RWPE2 (cell line): ENCODE measurements at places on chromosomes 2 and 18.
A peak's percentile ranks its signal among the peaks of the same experiment; 100 is the strongest.

- no peak for DNase-seq
Measured at GRCh38 chr2:12759248-12759647, 42.5 kb downstream of the TRIB2 start.

- DNase-seq, result no peak
Measured at GRCh38 chr18:65975536-65975935, 224.7 kb downstream of the CDH7 start.

GRCh38 chr2:167544602-167545001 lies 656.3 kb downstream of the XIRP2 start:
- no peak for DNase-seq

DNA sequence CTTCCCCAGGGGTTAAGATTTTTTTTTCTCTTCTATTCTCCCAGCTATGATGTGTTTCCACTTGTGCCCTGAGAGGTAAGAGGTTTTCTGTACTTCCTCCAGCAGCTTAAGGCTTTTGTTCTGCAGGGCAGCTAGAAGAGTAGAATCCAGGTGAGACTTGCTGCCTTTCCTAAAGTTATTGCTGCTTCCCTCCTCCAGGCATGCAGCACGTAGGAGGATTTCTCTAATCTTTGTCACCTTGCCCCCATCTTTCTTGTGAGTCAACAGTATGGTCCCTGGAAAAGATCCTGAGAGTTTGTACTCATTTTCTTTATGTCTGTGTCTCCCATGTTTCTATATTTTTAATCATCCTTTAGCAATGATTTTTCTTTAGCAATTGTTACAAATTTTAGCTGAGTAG lies 462.2 kb downstream of the SETBP1 start:
- DNase-seq, result no peak

- no peak for DNase-seq
Measured at GRCh38 chr2:184769023-184769422, 170.7 kb downstream of the ZNF804A start.

- DNase-seq, result no peak
Measured at GRCh38 chr2:201164166-201164565, 18.8 kb upstream of the CASP10 start.

DNA sequence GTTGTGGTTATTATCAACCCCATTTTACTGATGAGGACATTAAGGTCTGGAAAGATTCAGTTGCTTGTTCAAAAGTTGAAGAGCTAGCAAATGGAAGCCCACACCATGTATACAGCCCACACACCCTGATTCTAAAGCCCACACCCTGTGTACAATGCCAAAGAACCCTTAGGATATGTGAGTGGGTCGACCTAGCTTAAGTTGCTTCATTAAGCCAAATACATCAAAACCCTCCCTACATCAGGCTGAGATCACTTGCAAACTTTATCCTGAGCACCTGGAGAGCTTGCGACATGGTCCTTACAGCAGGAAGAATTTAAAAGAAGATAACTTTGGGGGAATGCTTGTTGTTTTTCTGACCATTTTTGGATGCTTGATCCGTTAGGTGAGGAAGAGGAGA lies 435 bp upstream of the ARHGAP25 start:
- no peak for DNase-seq

GRCh38 chr2:217555081-217555876 lies 447.5 kb downstream of the TNS1 start:
- no peak for DNase-seq

GRCh38 chr2:172081221-172082022 lies 3.9 kb upstream of the DLX1 start:
- no peak for DNase-seq

DNA sequence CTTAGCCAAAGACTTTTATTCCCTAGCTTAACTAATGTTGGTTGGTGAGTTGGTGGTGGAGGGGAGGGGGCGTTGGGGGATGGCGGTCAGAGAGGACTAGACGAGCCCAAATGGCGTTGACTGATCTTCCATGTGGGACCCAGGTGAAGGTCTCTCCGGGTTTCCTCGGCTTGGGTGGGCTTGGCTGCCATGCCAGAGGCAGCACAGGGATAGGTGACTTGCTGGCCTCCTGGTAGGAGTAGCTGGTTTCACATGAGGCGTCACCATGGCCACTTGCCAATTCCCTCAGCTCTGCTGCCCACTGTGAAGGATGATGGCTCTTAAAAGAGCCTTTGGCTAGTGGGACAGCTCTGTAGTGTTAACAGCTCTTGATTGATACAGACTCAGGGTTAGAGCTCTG lies 1337.0 kb upstream of the FAM98A start:
- no peak for DNase-seq

DNA sequence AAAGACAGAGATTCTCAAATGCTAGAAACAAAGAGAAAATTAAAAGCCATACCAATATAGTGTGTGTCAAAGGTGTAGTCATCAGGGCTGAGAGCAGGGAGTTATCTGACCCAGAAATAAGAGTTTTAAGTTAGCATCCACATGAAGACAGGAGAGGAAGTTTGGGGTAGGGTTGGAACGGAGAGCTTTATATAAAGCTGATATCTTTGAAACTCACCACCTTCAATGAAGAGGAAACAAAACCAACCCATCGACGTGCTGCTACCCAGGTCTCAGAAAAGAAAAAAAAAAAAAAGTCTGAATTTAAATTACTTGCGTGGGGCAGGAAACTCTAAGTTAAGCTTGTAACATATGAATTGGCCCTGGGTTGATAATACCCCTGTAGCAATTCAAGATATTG lies 42.4 kb downstream of the ARL4C start:
- no peak for DNase-seq

- no peak for DNase-seq
Measured at GRCh38 chr2:173346035-173346434, 8.6 kb upstream of the CDCA7 start.

DNA sequence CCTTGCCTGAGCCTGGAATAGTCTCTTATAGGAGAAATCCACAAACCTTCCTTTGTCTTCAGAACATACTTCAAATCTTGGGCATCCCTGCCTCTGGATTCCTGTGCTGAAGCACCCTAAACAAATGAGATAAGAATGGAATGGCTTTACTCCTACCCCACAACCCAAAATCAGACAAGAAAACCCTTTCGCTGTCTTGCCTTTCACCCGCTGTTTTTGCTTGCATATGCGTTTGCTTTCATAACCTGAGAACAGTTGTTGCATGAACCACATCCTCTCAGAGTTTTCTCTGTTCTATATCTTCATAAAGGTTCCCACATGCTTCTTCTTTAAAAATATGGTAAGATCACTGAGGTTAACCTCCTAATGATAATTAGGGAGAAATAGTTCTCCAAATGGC lies 132.1 kb upstream of the MAP3K20 start:
- no peak for DNase-seq

GRCh38 chr2:205405752-205406151 lies 276.5 kb upstream of the NRP2 start:
- no peak for DNase-seq

GRCh38 chr2:163774862-163775261 lies 39.1 kb upstream of the FIGN start:
- DNase-seq, result no peak

GRCh38 chr2:84115173-84115857 lies 343.8 kb downstream of the SUCLG1 start:
- DNase-seq, result no peak

- no peak for DNase-seq
Measured at GRCh38 chr2:128622371-128622770, 303.7 kb upstream of the HS6ST1 start.

DNA sequence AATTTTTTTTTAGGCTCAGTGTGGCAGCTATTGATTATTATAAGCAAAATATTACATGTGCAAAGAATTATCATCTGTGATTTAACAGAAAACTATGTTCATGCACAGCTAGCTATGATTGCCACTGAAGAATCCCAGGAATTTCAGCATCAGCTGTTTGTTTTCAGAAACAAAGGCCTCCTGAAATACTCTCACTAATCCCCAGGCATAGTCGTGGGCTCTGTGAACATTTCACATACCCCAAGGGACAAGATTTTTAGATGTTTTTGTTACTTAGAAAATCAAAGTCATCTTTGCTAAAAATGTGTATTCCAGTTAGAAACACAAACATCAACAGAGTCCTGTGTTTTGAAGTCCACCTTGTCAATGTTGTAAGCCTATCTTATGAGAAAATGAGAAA lies 156.1 kb downstream of the MYO1B start:
- no peak for DNase-seq

GRCh38 chr18:40413160-40413559 lies 1541.9 kb upstream of the PIK3C3 start:
- no peak for DNase-seq

DNA sequence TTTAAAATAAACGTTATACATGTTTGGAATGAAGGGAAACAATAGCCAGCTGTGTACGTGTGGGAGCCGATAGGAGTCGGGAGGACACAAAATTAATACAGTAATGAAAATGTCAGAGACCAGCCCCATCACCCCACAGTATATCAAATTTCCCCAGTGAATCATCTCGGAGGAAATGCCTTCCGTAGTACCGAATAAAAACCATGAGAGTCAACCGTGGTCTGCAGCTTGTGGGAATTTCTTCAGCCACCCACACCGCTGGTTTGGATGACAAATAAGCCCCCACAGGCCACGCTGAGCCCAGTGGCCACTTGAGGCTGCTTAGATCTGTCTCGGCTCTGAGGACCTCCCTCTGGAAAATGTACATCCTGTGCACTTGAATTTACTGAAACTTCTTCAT lies 133.7 kb downstream of the COL6A3 start:
- DNase-seq, result no peak

GRCh38 chr2:54836477-54836876 lies 113.0 kb downstream of the EML6 start:
- no peak for DNase-seq

- no peak for DNase-seq
Measured at GRCh38 chr2:207768866-207769596, 675 bp downstream of the FZD5 start.

- no peak for DNase-seq
Measured at GRCh38 chr2:20656561-20656960, 5.7 kb upstream of the HS1BP3 start.

DNA sequence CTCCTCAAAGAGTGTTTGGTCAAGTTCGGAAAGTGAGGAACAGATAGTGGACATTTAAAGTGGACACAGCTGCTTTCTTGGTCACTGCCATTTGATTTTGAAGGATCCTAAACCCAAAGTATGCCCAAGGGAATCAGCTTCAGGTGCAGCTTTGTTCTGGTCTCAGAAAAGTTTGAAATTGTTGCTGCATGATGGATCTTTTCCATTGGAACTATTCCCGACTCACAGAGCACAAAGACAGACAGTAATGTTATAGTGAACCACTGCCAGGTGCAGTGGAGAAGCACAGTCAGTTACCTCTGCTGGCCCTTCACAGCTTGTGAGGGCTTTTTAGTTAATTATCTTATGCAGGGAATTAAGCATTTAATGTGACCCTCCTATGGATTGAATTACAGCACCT lies 301.7 kb downstream of the PHLPP1 start:
- no peak for DNase-seq

GRCh38 chr2:144011553-144011952 lies 508.4 kb downstream of the ZEB2 start:
- no peak for DNase-seq

DNA sequence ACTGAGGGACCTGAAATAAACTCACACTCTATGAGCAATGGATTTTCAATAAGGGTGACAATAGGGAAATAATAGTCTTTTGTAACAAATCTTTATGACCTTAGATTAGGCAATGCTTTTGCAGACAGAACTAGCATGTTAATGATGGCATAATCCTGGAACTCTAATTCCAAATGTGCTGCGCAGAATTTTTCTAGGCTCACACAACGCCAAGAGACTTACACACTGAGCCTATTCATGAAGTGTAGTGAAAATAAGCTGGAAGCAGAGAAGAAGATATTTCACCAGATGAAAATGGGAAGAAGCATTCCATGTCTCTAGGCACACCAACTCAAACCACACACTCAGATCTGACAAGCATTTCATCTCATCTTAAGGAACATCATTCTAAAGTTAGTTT lies 178.5 kb downstream of the L3MBTL4 start:
- DNase-seq, result no peak

GRCh38 chr2:86615596-86615995 lies 8.1 kb downstream of the RNF103 start:
- DNase-seq, result no peak

- DNase-seq, result no peak
Measured at GRCh38 chr2:209960676-209961630, 41.5 kb upstream of the RPE start.

DNA sequence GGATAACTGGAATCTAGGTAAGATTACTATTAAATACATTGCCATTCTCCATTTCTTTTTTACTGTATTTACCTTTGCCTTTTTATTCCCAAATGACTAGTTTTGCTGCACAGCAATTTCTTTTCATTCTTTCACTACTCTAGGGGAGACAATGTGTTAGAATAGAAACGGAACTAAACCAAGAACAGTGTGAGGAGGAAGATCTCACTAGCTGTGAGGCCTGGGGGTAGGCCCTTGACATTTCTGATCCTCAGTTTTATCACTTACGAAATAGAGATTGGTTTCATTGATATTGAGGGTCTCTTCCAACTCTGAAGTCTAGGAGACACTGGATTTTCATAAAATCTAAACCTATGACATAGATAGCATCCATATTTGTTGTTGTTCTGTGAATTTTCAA lies 191.1 kb downstream of the IKZF2 start:
- no peak for DNase-seq

- DNase-seq, result no peak
Measured at GRCh38 chr2:9251154-9252001, 44.8 kb downstream of the ASAP2 start.

GRCh38 chr2:141889788-141890187 lies 241.0 kb downstream of the LRP1B start:
- no peak for DNase-seq

GRCh38 chr2:206084439-206084869 lies 1.5 kb downstream of the INO80D start:
- DNase-seq, result peak; percentile 75

DNA sequence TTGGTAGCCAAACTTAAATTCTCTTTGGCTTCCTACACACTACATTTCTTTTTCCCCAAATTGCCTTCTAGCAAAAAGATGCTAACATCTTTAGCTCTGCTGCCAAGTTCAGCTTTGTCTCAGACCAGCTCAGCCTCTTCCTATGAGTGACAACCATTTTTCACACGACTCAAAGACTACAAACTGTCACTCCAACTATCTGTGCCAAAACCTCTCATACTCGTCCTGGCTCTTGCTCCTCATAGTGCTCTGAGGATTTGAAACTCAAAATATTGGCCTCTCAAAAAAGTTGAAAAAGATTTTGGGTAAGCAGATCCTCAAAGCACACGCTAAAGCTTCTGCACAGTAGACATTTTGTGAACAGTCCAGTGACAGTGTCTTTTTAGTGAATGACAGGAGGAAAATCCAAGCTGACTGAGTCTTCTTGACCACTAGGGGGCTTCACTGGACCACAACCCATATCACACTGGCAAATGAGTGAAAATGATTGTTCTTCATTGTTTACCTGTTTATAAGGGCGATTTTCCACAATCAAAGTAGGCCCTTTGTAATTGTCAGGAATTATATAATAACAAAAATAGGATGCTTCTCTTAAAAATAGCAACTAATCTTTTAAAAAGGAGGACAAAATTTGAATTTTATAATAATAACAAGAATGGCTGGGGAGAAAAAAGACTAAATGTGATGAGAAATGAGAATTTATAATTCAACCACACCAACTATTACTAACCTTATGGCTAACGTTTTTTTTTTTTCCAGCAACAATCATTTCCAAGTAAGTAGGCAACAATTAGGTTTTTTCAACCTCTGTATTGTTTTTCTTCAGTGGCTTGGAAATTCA lies 85.5 kb upstream of the PGAP1 start:
- no peak for DNase-seq

GRCh38 chr2:195929531-195929930 lies 139.1 kb downstream of the DNAH7 start:
- no peak for DNase-seq

- no peak for DNase-seq
Measured at GRCh38 chr2:215831296-215831913, 181.9 kb downstream of the MREG start.
